Stimulated activated CD8-positive, alpha-beta memory T cell treated with anti-CD3 and anti-CD28 coated beads, Interleukin-15, amount 100 ng/mL, for 24 hours (primary cell): ENCODE measurements at places on chromosomes 5 and 9.

- DNase-seq, result no peak
Measured at GRCh38 chr5:178532666-178533065, 57.5 kb downstream of the COL23A1 start.

DNA sequence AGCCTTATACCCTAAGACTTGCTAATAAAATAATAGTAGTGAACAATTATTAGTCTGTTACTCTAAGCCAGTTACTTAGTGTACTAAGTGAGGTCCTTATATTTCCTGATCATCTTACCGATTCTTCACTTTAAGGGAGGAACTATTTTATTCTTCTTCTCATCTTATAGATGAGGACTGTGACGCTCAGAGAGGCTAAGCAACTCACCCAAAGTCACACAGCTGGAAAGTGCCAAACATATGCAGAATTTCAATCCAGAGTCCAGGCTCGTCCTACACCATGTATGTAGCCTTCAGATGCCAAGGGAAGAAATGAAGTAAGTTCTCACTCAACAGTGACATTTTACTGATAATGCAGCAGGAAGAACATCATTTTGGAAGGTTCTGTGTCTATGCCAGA is 34.4 kb upstream of the ARAP3 start:
- no peak for DNase-seq

DNA sequence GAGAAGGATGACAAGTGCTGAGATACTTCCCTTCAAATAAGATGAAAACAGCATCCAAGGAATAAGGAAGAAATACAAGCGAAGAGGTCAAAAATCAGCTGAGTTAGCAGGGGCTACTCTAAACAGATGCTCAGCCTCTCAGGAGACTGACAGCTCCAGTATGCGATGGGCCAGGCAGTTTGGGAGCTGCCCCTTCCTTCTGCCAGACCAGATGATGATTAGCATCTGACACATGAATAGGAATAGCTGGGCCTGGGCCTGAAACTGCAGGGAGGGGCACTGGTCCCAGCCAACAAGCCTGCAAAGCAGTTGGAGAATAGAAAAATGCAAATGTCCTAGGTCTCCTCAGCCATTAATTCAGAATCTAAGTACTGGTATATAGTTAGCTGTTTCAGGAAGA is 13.1 kb upstream of the MAP3K1 start:
- DNase-seq, result no peak

GRCh38 chr5:128109138-128109537 is 25.6 kb downstream of the SLC12A2 start:
- DNase-seq, result no peak

DNA sequence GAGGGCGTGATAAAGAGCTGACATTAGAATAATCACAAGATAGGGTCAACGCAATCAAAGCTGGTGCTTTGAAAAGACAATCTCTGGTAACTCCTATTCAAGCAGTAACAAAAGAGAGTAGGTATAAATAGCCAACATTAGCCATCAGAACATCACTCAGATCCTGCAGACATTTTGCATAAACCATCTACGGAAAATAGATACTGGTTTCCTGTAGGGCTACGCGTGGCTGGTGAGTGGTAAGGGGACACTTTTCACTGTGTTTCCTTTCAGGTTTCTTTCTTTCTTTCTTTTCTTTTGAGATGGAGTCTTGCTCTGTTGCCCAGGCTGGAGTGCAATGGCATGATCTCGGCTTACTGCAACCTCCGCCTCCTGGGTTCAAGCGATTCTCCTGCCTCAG is 22.3 kb downstream of the TTF1 start:
- no peak for DNase-seq

DNA sequence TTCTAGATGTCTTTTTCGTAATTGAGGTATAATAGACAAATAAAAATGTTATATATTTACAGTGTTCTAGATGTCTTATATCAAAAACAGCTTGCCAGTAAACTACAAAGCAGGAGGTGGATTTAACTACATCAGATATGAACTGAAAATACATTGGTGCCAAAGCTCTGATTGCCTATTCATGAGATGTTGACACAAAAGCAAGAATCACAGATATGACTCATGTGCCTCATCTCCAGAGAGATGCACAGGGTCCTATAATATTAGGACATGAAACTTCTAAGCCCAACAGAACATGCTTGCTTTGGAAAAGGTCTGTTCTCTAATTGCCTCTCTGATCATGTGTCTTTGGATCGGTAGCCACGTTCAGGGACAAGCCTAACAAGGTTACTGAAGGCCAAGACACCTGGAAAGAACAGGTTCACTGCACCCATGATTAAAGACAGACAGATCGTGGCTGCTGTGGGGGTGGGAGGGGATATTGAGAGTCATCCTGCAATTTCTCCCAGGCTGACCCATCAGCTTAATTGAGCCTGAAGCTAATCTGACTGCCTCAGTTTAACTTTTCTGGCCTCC is 16.8 kb downstream of the ABCA1 start:
- no peak for DNase-seq

DNA sequence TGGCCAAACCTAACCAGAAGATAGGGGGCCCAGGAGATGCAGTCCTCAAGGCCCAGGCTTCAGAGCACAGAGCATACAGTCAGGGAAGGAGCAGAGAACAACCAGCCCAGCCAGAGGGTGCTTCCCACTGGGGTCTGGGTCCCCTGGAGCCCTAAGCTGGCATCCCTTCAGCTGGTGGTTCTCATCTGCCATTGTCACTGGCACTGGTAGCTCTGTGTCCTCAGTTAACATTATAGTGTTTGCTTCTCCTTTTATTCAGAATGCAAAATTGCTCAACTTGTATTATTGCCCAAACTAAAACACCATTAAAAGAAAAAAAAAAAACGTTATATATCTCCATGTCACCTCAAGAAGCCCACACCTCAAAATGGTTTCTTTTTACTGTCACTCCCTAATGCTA is 219.2 kb downstream of the ENC1 start:
- DNase-seq, result no peak
